ENCODE measurements at places on chromosomes 3 and 15.
A peak's percentile ranks its signal among the peaks of the same experiment; 100 is the strongest.

DNA sequence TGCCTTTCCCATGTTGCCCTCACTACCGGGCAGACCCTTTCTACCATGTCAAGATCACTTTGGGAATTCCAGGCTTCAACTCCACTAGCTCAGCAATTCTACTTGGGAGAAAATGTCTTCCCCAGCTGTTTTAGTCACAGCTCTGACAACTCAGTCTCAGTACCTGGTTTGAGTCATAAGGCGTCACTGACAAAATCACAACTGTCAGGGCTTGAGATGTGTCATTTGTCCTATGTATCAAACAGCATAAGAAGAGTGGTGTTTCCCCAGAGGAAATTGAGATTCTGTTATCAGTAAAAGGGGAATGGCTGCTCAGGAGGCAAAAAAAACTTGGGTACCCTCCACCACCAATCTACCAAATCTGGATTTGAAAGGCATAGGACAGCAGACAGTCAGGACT lies 594.9 kb upstream of the SUCLG2 start:
- no peak for DNase-seq

DNA sequence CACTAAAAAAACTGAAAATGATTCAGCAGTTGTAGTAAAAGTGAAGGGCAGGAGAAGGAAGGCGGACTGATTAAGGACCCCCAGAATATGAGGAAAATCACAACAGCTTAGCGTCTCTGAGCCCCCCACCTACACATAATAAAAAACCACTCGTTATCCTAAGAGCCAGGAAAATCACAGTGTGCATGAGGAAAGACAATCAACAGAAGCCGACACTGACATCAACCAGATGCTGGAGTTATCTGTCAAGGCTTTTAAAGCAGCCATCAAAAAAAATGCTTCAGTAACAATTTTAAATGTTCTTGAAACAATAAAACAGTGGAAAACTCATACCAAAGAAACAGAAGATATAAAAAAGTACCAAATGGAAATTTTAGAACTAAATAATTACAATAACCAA lies 9.7 kb upstream of the CXCR6 start:
- DNase-seq: no peak

- no peak for DNase-seq
These were observed 49.4 kb downstream of the GTF2E1 start for GRCh38 chr3:120791913-120792312.

DNA sequence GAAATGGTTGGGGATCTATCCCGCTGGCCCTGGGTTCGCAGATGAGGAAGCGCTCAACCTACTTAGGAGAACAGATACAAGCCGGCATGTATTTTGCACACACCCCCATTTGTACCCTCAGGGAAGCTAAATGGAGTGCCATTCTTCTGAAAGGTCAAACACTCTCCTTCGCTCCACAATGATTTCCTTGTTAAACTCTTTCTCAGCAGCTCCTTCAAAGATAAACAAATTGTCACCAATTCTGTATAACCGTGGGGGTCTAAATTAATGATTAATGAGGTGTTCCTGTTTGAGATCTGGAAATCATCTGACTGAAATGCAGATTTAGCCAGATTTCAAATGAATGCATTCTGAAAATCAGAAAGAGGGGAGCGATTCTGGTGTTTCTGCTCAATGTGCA lies 124.0 kb downstream of the MEGF11 start:
- no peak for DNase-seq

- no peak for DNase-seq
These were observed 34.6 kb downstream of the GASK1A start for GRCh38 chr3:43013743-43014155.

GRCh38 chr3:141457624-141458236 lies 29.1 kb upstream of the RASA2 start:
- no peak for DNase-seq

DNA sequence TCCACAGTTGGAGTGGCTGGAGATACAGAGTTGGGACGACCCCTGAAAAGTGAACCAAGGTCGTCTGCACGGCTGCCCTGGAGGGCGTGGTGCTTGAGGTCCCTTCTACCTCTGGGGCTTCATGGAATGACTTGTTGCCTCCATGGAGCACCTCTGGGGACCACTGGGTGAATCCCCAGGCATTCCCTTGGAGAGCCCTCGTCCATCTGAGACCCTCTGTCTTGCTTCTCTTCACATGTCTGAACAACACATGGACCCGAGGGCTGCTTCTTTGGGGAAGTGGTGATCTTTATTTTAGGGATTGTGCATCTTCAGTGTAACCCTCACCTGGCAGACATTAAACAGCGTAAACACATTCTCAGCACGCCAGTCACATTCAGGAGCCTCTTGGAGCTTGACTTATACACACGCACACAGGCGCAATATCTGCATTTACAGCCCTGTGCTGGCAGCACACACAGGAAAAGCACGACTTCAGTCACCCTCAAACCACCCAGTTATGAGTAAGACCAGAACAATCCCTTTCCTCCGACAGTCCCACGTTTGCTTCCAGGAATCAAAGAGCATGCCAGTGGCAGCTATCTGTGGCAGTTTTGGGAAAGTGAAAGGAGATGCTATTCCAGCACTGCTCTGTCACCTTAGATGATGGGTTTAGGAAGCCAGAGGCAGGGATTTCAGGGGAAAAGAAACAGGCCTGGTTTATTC lies 12.6 kb downstream of the FAM107A start:
- no peak for DNase-seq

DNA sequence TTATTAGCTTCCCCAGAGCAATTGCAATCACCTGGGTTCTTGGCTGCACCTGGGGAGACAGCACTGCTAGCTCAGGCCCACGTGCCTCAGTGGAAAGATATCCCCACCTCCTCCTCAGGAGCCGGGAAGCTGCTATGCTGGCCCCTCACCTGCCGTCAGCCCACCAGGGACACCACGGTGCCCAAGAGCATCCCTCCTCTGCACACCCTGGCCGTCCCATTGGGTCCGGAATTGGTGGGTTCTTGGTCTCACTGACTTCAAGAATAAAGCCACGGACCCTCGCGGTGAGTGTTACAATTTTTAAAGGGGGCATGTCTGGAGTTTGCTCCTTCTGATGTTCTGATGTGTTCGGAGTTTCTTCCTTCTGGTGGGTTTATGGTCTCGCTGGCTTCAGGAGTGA lies 72.3 kb upstream of the MEF2A start:
- no peak for DNase-seq

DNA sequence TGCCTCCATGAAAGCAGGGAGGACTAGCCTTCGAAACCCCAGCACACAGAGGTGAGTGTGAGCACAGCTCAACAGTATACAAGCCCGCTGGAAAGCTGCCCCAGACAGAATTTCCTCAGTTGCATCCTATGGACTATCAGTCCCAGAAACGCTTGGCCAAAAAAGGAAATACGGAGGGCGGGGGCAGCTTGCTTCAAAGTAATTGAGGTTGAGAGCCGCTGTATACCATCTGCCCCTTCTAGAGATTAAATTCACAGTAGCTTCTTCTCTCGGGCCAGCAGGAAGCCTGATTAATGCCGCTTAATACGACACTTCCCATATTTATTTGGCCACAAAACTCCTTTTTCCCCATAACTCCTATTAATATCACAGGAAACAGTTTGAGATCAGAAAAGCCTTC lies 88.7 kb downstream of the LIPC start:
- no peak for DNase-seq

DNA sequence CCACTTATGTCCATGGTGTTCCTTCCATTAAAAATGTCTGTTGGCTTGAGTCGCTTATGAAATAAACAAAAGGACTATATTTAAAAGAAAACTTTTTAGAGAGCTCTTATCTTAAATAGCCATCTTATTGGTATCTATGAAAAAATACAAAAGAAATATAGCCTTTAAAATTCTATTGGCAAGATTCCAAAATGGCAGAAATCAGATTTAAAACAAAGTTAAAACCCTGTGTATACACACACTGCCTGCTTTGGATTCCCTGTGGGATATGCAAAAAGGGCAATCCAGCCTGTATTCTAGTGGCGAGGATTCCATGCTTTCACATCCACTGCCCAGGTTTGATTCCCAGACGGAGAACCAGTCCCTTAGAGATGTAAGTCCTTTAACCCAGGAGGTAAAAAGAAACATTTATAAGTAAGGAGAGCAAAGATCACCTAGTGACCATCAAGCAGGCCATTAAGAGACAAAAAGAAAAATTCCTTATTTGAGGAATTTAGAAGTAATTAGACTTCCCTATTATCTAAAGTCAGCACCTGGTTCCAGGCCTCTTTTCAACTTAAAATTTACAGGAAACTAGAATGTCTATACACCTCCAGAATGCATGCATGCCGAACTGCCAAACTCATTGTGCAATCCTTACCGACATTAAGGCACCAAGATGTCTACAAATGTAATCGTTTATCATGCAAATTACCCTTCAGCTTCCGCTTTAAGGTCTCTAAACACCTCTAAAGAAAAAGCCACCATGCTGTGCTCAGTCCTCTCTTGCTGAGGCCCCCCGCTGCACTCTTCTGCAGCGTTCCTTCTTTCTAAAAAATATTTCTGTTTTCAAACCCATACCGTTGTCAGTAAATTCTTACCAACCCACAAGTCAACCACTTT lies 69.6 kb upstream of the STRIT1 start:
- DNase-seq: no peak

GRCh38 chr3:197794115-197794514 lies 3.1 kb downstream of the LRCH3 start:
- no peak for DNase-seq

GRCh38 chr3:129336093-129336706 lies 57.5 kb downstream of the HMCES start:
- DNase-seq: no peak

DNA sequence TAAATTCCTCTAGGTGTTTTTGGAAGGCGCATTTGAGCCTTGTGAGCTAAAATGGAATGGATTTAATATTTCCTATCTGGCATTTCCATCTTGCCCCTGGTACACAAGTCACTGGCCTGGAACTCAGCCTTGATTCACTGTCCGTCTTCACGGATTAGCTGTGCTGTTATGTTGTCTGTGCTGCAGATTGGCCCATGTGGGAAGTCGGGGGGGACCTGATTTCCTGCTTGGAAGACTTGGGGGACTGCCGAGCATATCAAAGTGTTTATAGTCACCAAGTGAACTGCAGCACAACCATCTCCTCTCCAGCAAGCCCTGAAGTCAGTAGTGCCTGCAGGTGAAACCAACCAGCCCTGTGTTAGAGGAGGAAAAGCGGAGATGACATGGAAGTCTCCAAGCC lies 12.2 kb downstream of the GHRL start:
- DNase-seq: no peak

DNA sequence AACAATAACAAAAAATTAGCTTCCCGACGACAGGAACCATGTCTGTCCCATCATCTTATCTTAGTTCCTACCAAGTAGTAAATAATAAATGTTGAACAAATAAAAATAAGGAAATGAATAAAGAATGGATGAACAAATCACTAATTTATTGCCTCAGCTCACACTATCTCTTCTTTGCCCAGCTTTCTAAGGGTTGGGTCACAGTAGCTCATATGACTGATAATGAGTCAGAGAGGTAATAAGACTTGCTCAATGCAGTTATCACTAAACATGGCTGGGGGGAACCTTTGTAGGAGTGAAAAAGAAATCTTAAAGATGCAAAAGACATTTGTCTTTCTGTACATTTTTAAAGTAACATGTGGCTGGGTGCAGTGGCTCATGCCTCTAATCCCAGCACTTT lies 182.2 kb downstream of the WDR76 start:
- DNase-seq: no peak

DNA sequence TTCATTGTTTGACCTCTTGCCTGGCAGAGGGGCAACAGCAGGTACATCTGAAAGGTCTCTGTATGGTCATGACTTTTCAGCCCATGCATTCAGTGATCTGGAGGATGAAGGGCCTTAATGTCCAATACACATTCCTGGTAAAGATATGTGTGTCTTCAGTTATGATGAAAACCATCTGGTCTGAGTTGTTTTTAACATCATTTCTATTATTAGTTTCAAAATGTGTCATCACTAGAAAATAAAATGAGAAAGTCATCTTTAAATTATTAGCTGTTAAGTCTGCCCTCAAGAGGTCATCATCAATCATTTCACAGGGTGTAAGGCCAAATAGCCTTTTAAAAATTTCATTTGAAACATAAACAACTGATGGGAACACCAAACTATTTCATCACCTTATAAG lies 92.1 kb upstream of the PLSCR4 start:
- no peak for DNase-seq

- DNase-seq: no peak
These were observed 47.6 kb downstream of the SHOX2 start for GRCh38 chr3:158058495-158059130.

- DNase-seq: peak; percentile 57
These were observed 10.0 kb downstream of the BMF start for GRCh38 chr15:40098489-40099261.

DNA sequence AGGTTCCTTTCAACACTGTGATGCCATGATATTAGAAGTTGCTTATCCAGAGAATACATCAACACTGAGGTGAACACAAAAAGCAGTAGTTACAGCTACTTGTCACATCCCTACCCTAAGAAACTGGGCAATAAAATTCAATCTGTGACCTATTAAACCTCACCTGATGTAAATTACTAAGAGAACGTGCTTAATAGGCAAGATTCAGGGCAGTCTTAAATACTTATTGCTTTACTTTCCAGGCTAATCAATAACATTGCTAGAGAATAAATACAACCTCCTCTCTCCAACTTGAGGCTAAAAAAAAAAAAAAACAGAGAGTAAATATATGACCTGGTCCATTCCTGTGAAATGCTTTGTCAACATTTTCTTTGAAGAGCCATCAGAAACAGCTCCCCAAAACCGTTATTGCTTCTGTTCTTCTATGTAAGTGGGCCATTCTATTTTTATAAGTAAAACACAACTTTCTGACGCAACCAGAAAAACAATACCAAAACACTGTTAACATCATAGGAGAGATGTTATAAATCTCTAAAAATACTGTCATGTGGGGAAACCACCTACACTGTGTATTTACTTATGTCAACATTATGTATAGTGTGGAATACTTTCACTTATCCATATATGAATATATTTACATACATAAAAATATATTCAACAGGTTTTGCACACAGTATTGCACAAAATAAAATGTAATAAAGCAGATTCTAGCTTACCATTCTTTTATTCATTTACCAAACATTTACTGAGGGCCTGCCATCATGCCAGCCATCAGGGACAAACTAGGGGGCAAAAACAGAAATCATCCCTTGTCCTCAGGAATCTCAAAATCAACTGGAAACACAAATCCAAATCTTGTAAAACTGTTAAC lies 2.7 kb downstream of the NKIRAS1 start:
- no peak for DNase-seq

GRCh38 chr15:101062471-101063171 lies 143.5 kb downstream of the LRRK1 start:
- DNase-seq: no peak

- DNase-seq: no peak
These were observed 5.0 kb downstream of the NUDT16 start for GRCh38 chr3:131386429-131387165.

DNA sequence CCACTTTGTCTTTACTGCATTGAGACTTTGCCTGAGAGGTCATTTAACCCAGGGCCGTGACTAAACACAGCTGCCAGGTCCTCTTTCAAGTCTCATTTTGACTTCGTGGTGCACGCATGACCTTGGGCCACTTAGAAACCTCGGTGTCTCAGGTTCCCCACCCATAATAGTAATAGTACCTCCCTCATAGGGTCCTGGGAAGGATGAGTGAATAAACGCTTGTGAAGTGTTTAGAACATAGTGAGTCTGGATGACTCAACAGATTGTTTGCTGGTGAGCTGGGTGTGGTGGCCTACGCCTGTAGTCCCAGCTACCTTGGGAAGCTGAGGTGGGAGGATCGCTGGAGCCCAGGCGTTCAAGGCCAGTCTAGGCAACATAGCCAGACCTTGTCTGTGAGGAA lies 56.3 kb downstream of the BDH1 start:
- no peak for DNase-seq

- DNase-seq: no peak
These were observed 6.1 kb downstream of the GATA2 start for GRCh38 chr3:128486681-128487537.

All from stimulated activated CD8-positive, alpha-beta memory T cell treated with anti-CD3 and anti-CD28 coated beads, Interleukin-2, amount 100 ng/mL, for 48 hours (primary cell).